ENCODE measurements at places on chromosomes 13 and 19.
A peak's percentile ranks its signal among the peaks of the same experiment; 100 is the strongest.

DNA sequence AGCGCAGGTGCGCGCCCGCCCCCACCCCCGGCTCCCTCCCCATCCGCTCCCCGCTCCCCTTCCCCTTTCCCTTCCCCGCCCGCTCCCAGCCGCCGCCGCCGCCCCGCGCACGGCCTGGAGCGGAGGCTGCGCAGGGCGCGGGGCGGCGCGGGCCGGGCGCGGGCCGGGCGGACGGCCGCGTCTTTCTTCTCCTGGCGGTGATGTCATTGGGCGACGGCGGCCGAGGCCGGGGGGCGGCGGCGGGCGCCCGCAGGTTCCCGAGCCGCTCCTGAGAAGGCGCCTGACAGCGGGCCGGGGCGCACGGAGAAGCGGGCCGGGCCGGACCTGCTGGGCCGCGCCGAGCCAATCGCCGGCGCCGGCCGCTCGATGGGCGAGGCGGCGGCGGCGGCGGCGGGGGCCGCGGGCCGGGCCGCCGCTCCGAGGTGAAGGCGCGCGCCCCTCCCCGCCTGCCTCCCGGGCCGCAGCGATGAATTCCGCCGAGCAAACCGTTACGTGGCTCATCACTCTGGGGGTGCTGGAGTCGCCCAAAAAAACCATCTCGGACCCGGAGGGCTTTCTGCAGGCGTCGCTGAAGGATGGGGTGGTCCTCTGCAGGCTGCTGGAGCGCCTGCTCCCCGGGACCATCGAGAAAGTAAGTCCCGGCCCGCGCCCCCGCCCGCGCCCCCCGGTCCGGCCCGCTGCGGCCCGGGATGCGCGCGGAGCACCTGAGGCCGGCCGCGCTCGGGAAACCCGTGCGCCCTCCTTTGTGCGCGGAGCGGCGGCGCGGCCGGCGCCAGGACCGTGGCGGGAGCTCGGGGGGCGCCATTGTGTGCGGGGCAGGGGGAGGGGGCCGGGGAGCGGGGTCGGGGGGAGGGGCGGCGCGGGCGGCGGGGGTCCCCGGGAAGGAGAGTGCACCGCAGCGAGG, at the start of gene ARHGEF7:
ARHGEF7 (plus strand) TSS at position 250 of the 904 bp plus-strand sequence; CDS start at position 467, 217 bp downstream.
- DNase-seq = peak; percentile 40

DNA sequence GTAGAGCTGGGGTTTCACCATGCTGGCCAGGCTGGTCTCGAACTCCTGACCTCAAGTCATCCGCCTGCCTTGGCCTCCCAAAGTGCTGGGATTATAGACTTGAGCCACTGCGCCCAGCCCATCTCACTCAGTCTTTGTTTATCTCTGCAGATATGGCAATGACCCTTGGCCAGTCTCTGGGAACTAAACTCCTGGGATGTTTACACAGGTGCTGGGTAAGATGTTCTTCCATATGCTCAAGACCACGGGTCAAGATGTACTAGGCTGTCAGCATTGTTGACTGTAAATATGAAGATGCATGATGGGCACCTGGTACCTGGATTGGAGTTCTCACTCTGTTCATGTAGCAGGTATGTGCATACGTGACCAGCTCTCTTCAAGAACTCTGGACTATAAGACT, 35.8 kb downstream of the ZNF473 start:
- no peak for DNase-seq

GRCh38 chr13:52945348-52945747, 83.3 kb upstream of the OLFM4 start:
- DNase-seq = no peak

DNA sequence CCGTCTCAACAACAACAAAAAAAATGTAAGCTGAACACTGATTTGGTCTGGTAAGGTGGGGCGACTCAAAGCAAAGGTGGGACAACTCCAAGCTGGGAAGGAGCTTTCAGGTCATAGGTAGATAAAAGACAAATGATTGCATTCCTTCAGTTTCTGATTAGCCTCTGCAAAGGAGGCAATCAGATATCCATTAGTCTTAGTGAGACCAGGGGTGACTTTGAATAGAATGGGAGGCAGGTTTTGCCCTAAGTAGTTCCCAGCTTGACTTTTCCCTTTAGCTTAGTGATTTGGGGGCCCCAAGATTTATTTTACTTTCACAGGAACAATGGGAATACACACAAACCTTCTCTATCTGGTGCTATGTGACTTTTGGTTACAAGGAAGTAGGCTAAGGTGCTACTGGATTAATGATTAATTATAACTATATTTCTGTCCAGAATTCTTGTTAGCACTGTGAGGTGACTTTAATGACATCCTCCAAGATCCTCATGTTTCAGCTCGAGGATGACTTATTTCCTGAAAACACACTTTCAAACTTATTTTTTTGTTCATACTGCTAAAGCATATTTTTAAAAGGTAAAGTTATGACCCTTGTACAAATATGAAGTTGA, 10.6 kb upstream of the MTRF1 start:
- DNase-seq = no peak

GRCh38 chr19:55831846-55832245, at the start of gene NLRP11:
Gene NLRP11, minus strand, starts transcription at chr19:55831999. Its CDS starts 13,825 bp downstream, at chr19:55818174.
- DNase-seq = no peak

DNA sequence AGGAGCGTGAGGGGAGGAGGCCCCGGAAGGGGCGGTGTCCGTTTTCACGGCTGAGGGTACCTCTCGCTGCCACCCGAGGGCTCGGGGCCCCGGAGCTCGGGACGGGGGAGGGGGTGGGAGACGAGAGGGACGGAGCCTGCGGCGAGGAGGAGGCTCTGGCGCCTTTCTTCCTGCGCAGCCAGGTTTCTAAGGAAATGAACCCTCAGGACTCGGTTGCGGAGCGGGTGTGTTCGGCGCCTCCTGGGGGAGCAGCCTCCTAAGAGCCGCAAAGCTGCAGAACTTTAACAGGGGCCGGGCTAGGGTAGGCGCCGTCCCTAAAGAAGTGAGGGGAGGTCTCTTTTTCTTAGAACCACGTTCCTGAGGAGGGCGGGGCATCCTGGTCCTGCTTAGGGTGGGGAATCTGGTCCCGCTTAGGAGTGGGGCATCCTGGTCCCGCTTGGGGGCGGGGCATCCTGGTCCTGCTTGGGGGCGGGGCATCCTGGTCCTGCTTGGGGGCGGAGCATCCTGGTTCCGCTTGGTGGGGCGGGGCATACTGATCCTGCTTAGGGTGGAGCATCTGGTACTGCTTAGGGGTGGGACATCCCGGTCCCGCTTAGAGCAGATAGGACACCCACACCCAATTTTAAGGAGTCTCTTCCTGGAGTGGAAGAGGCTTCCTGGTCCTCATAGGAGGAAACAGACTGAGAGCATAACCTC, 6.2 kb downstream of the SYT5 start:
- peak; percentile 91 for DNase-seq

DNA sequence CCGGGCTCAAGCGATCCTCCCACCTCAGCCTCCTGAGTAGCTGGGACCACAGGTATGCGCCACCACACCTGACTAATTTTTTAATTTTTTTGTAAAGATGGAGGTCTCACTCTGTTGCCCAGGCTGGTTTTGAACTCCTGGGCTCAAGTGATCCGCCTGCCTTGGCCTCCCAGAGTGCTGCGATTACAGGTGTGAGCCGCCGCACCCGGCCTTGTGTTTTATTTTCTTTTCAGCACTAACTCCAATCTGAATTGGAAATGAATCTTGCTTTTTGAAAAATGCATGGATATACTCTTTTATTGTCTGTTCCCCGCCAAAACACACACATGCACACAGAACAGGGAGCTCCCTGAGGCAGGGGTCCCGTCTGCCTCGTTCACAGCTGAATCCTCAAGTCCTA, 1.3 kb upstream of the ISOC2 start:
- no peak for DNase-seq

DNA sequence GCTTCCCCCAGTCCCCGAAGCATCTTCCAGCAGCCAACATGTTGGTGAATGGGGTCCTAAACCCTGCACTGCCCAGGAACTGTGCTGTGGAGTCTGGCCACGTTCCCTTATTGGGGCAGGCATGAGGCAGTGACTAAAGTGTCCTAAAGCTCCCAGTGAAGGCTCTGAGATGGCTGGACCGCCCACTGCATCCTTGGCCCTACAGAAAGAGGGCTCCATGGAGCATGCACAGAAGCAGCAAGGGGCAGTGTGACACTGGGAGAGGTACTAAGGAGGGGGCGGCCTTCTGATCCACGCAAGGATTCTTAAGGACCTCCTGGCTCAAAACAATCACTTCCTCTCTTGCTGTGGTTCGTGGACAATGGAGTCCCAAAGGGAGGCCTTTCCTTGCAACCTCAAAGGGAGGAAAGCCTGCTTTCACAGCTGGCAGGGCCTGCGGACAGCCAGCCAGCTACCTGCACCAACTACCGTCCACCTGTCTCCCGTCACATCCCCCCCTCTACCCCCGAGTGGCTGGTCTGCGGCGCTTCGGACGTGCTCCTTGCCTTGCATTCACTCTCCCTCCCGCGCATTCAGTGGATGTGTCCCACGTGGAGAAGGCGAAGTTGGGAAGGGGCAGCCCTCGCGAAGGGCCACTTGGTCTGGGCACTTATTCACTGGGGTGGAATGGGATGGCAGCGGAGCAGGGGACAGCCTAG, 63.9 kb upstream of the STARD13 start:
- DNase-seq = no peak

- no peak for DNase-seq
Measured at GRCh38 chr19:3723883-3724282, 15.7 kb downstream of the TJP3 start.

DNA sequence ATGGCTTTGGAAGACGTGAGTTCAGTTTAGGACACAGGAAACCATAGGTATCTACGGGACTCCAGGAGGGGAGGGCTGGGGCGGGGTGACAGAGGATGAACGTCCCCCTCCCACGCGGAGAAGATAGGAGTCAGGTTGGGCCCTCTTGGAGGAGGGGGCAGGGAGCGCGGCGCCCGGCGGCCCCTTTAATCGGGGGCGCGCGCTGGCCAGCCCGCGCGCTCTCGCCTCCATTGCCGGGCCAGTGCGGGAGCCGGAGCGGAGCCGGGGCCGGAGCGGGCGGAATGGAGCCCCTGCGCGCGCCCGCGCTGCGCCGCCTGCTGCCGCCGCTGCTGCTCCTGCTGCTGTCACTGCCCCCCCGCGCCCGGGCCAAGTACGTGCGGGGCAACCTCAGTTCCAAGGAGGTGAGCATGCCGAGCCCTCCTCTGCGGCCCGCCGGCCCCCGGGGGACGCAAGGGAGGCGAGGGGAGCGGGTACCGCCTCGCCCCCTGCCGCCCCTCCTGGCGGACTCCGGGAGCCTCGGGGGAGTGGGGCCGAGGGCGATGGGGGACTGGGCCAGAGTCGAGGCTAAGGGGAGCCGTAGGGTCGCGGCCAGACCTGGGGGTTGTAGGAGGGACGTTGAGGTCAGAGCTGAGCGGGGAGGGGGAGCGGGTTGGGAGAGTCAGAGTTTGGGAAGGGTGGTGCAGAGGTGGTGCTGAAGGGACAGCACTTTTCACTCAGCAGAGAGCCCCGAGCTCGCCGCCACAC, at the start of gene TMEM145:
TMEM145 (plus strand) TSS at position 214 of the 744 bp plus-strand sequence; CDS start at position 282, 68 bp downstream.
- peak; percentile 79 for DNase-seq

DNA sequence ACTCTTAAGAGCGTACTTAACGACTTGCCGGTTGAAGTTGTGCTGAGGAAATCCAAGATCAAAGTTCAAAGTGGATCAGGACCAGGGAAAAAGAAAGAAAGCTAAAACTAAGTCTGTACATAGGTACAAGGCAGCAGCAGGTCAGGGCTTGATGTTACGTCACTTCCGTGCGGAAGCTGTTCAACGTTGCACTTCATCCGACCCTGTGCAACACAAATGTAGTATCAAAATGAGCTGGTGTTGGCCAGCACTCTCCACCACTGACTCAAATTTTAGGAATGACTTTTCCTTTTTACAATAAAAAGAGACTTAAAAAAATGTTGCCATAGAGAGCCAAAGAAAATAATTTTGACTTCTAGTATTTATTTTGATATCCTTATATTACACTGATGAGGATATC, 1315.4 kb downstream of the EFNB2 start:
- DNase-seq = no peak

- no peak for DNase-seq
Measured at GRCh38 chr19:30556230-30556711, 184.1 kb downstream of the ZNF536 start.

GRCh38 chr19:50359328-50359818, 6.1 kb downstream of the NAPSA start:
- DNase-seq = no peak

DNA sequence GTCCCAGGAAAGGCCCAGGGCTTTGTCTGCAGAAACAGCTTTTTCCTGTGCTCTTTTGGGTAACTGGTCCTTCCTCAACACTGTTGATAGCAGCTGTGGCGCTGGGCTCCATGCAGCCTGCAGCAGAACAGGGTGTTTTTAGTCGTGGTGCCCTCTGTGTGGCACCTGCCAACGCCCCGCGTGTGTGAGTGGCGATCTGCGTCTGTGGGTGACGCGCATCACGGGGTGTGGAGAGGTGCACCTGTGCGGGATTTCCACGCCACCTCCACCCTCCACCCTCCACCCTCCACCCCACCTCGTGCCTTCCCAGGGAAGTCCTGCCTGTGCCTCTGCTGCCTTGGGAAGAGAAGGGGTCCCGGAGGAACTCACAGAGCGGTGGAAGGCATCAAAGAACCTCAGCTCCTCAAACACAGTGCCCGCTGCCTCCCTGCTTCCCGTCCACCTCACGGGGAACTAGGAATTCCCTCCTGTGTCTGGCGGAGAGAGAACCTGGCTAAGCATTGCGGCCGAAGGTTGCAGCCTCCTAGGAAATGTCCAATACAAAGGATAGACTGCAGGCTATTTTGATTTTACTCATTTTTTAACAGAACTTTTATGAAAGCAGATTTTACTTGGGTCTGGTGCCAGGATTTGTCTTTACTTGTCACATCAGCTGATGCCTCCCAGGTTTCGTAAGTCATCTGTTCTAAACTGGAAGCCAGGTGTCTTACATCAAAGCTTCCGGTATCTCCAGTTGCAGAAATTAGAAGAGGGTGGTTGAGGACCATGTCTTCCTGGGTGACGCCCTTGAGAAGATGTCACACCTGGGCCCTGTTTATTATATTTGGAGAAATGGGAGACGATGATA, 84.0 kb downstream of the ATP11A start:
- no peak for DNase-seq

DNA sequence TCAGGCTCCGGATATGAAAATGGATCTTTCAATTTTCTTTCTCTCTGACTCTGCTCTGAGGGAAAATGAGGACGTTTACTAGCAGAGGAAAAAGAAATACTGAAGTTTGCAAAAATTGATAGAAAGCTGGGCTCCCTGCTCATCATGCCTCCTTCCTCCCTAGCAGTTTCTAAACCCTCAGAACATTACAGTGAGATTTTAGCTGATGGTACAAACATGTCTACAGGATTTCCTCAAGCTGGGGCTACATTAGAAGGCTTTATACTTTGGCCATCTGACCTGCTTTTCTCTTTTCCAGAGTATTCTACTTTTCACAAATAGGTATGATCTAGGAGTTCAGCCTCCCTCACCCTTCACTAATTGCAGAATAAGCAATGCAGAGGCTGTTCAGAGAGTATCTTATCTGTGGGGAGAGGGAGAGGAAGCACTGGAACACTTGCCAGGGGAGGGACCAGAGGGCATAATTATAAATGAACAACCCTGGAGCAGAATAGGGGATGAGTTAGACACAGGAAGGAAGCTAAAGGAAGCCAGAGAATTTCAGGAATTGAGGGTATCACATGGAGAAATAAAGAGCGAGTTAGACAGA, 30.0 kb downstream of the CEACAM1 start:
- no peak for DNase-seq

DNA sequence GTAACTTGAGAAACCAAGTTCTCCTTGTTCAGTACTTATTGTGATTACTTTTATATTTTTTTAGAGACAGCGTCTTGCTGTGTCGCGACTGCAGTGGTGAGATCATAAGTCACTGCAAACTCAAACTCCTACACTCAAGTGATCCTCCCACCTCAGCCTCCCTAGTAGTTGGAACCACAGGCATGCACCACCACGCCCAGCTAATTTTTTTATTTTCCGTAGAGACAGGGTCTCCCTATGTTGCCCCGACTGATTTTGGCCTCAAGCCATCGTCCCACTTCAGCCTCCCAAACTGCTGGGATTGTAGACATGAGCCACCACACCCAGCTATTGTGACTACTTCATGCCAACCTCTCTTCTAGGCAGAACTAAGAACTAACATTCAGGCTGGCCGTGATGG, 8.3 kb downstream of the C19orf53 start:
- DNase-seq = no peak
